ENCODE measurements at places on chromosomes 7 and 10.
A peak's percentile ranks its signal among the peaks of the same experiment; 100 is the strongest.

GRCh38 chr10:78458983-78459638 lies 425.4 kb downstream of the RPS24 start:
- DNase-seq = peak; percentile 96

DNA sequence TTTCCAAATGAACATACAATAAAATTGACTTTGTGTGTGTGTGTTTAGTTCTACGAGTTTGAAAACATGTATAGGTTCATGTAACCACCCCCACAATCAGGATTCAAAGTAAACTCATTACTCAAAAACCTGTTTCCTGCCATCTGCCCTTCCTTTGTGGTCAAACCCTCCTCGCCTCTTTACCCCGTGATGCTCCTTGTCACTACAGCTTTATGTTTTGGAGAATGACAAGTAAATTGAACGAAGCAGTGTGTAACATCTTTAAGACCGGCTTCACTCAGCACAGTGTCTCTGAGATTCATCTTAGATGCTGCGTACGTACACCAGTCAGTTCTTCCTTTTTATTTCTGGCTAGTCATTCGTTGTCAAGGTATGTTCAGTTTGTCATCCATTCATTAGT lies 54.6 kb upstream of the MKI67 start:
- peak; percentile 28 for DNase-seq

GRCh38 chr7:28626624-28627262 lies 214.4 kb downstream of the CREB5 start:
- peak; percentile 66 for DNase-seq

- no peak for DNase-seq
Measured at GRCh38 chr7:36204044-36204663, 51.1 kb downstream of the EEPD1 start.

- DNase-seq = no peak
Measured at GRCh38 chr7:2070151-2070763, 162.5 kb downstream of the MAD1L1 start.

DNA sequence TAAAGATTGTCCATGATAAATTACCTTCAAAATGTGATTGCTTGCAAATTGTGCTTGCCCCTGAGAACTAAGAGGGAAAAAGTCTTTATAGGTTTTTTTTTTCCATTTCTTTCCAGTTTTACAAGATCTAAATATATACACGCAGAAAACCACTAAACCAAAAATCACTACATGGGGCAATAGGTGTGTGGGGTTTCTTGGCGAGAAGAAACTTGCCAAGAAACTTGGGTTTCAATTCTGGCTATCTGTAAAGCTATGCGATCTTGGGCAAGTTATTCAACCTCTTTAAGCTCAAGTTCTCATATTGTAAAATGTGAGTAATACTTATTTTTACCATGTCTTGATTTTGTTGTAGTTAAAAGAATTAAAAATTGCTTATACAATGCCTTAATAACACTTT lies 17.0 kb downstream of the CUBN start:
- no peak for DNase-seq

DNA sequence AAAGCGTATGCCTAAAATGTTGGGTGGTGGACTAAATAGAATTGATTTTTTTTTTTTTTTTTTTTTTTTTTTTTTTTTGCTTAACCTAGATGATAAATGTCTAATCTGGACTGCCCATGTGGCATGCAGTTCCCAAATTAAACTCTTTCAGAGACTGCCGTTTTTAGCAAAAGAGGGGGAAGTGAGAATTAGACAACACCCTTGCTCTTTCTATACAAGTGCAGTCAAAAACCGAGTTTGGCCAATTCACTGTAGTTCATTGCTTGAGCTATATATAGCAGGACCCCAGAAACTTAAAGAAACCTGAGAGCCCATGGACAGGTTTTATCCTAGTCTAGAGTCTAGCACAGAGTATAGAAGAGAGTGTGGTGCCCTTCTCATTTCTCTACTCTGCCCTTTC lies 141.9 kb downstream of the GRM3 start:
- DNase-seq = no peak

DNA sequence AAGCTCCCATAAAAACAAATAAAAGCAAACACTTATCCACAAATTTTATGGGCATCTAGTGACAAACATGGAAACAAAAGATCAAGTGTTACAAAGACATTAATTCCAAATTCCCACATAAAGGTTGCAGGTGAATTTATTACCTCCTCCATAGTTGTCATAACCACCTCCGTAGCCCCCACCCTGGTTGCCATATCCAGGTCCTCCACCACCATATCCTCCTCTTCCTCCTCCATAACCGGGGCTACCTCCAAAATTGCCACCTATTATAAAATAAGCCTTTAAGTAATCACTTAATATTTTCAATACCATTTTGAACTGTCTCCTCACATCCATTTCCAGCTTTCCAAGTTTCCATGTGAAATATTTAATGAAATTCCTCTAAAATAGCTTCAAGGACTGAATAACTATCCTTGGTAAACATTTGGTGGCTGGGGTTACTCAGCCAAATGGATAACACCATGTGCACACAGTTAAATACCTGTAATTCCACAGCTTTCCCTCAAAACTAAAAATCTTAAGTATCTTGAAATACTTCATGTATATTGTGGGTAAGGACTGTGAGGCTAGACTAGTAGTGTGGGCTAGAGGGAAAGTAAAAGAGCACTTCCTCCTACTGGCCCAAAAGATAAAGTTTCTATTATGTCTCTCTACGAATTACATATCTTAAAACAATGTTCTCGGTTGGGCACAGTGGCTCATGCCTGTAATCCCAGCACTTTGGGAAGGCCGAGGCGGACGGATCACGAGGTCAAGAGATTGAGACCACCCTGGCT lies 6.9 kb downstream of the HNRNPA2B1 start:
- no peak for DNase-seq

Measured in DMS153 (cell line).